ENCODE measurements at places on chromosomes 6 and 20.

- no peak for DNase-seq
Observed at GRCh38 chr20:14919501-14920081, 582.2 kb upstream of the FLRT3 start.

DNA sequence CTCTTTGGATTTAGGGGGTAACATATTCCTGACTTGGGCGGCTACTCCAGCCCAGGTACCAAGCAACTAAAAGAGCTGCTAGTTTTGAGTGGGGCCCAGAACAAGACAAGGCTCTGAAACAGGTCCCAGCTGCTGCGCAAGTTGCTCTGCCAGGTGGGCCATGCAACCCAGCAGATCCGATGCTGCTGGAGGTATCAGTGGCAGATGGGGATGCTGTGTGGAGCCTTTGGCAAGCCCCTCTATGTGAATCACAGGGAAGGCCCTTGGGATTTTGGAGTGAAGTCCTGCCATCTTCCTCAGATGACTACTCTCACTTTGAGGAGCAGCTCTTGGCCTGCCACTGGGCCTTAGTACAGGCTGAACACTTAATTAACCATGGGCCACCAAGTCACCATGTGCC is 43.7 kb upstream of the VSX1 start:
- no peak for DNase-seq

- no peak for DNase-seq
Observed at GRCh38 chr6:1610497-1611321, 994 bp downstream of the FOXC1 start.

DNA sequence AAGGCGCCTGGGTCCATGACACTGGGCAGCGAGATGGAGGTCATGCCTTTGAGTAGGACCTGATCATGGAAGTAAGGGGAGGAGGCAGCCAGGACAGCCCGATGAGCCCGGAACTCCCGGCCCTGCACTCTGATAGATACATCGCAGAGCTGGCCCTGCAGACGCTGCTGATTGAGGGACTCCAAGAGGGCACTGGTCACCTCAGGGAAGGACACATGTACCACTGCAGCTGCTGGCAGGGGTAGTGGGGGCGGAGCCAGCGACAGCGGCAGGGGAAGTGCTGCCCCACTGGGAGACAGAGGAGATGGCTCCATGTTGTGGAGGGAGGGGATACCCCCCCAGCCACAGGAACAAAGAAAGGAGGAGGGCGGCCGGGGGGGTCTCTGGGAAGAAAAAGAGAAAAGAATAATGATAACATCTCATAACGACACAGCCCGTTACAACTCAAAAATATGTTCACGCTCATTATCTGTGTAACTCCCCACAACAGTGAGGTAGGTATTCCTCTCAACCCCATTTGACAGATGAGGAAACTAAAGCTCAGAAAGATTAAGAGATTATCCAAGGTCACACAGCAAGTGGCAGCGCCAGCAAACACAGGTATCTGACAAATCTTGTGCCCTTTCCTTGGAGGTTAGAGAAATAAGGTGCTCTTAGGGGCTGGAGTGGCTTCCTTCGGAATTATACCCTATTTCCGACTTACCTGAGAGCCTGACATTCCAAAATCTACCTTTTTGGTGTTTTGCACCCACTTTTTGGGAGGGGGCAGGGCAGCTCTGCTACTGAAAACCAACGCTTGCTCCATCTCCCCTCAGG is 733 bp downstream of the ZBTB22 start:
- no peak for DNase-seq

DNA sequence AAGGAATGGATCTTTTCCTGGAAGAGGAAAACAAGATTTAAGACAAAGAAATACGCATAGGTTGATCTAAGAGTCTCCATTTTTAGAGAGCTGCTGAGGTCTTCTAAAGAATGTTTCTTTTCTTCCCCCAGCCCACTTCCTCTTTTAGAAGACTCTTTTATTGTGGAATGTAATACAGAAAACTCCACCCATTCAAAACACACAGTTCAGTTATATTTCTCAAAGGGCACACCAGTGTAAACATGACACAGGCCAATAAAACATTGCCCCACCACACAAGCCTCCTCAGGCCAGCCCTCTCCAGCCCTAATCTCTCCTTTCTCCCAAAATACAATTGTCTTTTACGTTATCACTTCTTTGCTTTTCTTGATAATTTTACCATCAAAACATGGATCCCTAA is 42.8 kb downstream of the SLC35B3 start:
- no peak for DNase-seq

- DNase-seq = no peak
Observed at GRCh38 chr6:85081102-85081501, 316.7 kb upstream of the TBX18 start.

DNA sequence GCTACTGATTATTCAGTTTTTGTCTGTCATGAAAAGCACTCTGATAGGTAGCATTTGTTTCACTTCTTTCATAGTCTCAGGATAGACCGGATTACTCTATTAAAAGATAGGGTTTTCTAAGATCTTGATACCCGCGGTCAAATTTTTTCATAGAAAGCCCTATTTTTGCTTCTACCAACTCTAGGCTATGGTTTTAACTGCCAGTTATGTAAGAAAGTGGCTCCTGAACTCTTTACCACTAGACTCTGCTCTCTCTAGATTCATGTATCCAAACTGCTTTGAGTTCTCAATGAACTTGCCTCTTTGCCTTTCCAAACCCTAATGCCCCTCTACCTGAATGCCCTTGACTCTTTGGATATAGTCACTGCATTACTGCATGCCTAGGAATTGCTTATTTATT is 70.3 kb downstream of the HIVEP1 start:
- DNase-seq = no peak

GRCh38 chr6:155872961-155873360 is 417.3 kb upstream of the NOX3 start:
- no peak for DNase-seq

- peak; percentile 28 for DNase-seq
Observed at GRCh38 chr6:158026901-158027589, 45.4 kb downstream of the SYNJ2 start.
